ENCODE measurements at places on chromosomes 3 and 15.

DNA sequence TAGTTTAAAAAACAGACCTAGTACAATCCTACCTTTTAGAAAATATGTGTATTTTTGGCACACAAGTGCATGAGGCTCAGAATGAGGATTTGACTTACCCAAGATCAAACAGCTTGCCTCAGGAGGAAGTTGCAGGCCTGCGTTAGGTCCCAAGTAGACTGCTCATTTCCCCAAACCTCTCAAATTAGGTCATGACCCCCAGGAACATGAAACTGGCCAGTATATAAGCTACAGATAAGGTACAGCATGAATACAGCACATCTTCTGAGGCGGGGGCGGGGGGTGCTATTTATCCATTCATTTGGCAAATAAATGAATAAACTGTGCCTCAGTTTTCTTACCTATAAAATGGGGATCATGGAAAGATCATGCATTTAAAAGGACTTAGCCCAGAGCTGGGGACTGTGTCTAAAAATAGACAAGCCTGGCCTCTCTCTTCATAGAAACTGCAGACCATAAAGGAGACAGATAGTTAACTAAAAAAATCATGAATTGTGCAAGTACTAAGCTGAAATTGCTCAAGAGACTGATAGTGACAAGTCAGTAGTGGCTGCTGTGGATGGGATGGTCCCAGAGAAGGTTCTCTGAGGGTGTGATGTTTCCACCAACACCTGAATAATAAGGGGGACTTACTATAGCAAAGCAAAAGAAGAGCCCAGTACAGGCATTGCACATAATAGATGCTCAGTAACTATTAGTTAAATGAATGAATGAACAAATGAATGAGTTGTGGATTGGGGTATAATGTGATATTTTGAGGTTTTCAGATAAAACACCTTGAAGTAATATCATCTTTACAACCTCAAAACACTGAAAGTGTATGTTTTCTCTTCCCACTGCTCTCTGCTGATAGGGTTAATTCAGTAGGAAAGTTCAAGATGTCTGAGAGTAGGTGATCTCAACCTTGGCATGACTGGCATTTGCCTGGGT is 258.5 kb upstream of the PROK2 start:
- no peak for DNase-seq

- DNase-seq = no peak
Observed at GRCh38 chr15:89630974-89631901, 24.0 kb downstream of the KIF7 start.

DNA sequence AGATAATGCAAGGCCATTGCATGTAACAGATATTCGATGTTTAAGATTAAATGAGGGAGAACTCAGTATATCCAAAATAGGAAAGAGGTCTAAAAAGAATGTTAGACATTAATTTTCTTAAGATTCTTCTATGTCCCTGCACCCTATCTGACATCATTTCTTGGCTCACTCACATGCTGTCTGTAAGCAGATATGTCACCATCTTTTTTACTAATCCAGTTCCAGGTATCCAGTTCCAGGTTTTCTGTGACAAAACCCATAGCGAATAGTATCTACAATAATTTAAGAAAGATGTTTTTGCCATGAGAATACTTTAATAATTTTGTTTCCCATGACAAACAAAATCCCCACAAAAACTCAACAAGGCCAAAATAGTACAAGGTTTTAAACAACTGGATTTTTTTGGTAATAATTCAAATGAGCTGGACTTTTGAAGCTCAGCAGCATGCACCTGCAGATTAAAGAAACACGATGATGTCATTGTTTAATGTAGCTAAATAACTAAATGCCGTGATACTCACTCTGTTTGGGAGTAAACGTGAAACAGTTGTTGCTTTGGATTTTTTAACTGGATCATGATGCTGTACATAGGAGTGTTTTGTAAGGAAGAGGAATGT is 867.6 kb downstream of the EPHA3 start:
- DNase-seq = no peak

DNA sequence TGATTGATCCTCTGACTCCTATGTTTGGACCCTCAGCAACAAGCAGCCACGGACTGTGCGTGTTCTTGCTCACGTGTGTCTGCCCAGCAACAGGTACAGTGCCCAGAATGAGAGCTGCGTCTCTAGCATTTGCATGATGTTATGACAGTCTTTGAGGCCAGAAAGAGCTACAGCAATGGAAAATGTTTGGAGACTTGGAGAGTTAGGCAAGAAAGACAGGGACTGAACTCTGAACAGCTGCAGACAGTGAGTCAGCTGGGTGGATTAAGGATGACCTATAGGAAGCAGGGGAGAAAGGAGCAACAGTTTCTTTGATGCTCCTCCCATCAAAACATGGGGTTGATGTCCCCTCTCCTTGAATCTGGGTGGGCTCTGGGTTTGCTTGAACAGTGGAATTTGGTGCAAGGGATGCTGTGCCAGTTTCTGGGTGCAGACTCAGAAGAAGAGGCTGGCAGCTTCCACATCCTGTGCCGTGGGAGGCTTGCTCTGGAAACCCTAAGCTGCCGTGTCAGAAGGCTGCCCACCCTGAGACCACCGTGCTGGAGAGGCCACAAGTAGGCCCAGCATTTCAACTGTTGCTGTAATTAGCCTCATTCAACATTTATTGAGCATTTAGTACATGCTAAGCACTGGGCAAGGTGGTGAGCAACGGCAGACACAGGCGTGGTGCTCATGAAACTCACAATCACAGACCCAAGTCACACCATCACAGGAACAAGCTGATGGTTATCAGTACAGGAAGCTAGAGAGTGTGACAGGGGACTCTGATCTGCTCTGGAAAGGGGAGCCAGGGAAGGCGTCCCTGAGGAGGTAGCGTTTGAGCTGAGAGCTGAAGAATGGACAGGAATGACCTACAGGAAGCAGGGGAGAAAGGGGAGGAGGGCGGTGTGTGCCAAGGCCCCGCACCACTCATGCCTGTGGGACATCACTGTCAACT is 21.7 kb downstream of the CCR9 start:
- no peak for DNase-seq

GRCh38 chr15:81825136-81825535 is 220.7 kb downstream of the MEX3B start:
- DNase-seq = no peak

DNA sequence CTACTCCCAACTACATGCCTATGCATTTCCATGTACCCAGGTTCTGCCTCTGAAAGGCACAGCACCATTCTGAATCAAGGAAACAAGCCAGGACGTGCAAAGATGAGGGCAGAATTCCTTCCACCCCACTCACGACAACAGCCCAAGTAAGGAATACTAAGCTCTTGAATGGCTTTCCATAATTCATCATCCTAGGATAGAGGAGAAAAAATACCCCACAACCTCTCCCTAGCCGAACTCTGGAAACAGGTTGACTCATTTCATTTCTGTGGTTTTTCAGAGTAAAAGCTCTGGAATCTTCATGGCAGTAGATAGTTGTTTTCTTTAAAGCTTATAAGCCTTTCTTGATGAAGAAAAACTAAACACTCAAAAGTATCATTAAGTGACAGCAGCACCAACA is 77.8 kb downstream of the PDZRN3 start:
- no peak for DNase-seq

GRCh38 chr3:192482809-192483208 is 244.5 kb downstream of the FGF12 start:
- DNase-seq = peak; percentile 29

- DNase-seq = no peak
Observed at GRCh38 chr15:49255966-49256759, 86.1 kb downstream of the GALK2 start.

- DNase-seq = no peak
Observed at GRCh38 chr3:47370887-47371697, 9.7 kb upstream of the PTPN23 start.

DNA sequence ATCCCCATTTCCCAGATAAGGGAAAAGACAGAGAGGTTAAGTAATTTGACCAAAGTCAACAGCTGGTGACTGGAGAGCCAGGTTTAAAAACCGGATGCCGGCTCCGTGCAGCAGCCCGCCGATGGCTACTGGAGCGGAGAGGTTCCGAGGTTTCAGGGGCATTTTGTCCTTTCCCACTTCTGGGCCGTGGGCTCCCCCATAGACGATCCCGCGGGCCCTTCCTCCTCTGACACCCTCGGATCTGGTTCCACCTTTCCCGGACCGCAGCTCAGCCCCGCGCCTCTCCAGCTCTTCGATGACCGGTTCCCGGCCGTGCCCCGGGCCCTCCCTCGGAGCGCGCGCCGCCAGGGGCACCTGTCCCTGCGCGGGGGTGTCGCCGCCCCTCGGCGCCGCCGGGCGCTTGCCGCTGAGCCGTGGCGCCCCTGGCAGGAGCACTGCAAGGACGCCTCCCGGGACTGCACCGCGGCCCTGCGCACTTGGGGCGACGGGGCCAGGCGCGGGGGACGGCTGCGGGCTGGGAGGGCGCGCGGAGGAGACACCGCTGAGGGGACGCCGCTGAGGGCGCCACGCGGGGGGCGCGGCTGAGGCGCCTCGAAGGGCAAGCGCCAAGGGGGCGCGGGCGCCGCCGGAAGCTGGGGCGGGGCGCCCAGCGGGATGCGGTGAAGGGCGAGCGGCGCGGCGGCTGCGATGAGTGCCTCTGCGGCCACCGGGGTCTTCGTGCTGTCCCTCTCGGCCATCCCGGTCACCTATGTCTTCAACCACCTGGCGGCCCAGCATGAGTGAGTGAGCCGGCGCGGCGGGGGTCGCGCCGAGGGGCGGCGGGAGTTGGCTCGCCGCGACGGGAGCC is at the start of gene TM6SF1:
Gene TM6SF1 (plus strand): TSS at position 652 of the 847 bp plus-strand sequence. CDS start 36 bp downstream, at position 688.
- no peak for DNase-seq

GRCh38 chr15:50803479-50804180 is 38.1 kb upstream of the SPPL2A start:
- no peak for DNase-seq

- no peak for DNase-seq
Observed at GRCh38 chr15:78234515-78235040, at the start of gene ACSBG1. TSS of gene ACSBG1 (minus strand) at chr15:78234565. CDS start at chr15:78234501, 64 bp downstream.

DNA sequence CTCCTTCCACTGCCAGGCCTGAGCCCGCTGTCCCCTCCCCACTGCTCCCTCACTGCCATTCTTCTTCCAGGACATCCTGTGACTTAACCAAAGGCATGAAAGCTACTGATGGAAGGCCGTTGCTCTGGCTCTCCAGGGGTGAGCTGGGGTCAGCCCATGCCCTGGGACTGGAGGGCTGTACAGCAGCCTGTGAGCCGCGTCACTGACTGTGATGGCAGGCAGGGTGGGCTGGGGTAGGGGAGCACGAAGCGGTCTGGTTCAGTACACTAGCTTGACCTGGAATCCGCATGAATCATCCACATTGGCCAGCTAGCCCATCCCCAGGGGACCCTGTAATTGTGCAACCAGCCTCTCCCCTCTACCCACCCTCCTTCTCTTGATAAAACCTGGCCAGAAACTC is 30.8 kb downstream of the CORO2B start:
- DNase-seq = no peak

GRCh38 chr15:89971592-89971997 is 29.5 kb upstream of the ZNF710 start:
- peak; percentile 77 for DNase-seq

DNA sequence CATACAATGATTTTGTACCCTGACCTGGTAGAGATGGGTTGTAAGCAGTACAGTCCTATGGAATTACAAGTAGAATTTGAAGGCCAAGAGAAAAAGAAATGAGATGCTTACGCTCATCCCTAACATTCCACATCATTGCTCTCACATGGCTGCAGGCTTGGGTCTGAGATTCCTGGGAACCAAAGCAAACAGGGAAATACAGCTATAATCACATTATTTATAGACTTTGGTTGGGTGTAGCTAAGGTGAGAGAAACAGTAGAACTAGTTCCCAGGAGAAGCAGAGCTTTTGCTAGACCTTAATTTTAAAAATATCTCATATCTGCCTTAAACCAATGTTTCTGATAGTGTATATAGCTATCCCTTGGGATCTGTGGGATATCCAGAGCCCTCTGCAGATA is 51.4 kb downstream of the SLCO3A1 start:
- no peak for DNase-seq

DNA sequence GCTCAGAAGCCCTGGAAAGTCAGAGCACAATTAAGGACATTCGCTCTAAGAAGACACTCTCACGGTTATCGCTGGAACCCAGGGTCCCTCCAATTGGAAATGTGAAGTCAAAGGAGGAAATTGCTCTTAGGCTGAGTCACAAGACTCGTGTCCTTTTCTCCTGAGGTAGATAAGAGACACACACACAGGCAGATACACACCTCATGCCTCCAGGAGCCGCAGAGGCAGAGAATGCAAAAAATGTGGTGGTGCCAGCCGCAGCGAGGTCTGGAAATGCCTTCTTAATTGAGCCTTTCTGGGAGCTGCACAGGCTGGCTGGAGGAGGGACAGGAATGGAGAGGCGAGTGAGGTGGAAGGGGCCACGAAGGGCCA is 189.3 kb downstream of the OPA1 start:
- DNase-seq = peak; percentile 90

DNA sequence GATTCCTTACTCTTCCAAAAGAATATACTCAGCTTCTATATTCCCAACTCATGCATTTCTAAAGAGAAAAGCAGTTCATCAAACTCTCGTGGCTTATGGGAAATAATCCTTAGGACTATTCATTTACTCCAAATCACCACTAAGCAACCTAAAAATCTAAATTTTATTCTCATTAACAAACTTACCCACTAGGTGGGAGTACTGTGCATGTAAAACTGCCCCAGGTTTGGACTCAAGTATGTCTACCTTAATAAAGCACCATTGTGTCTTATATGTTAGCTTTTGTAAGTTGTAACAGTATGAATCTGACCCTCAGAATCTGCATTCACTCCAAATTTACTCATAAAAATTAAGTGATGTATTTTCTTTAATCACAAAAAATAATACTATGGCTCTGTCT is 25.3 kb downstream of the RAD18 start:
- no peak for DNase-seq

Data from T47D (cell line).